Stimulated activated CD8-positive, alpha-beta memory T cell treated with anti-CD3 and anti-CD28 coated beads, Interleukin-15, amount 100 ng/mL, for 48 hours (primary cell): ENCODE measurements at places on chromosomes 6 and 20.

DNA sequence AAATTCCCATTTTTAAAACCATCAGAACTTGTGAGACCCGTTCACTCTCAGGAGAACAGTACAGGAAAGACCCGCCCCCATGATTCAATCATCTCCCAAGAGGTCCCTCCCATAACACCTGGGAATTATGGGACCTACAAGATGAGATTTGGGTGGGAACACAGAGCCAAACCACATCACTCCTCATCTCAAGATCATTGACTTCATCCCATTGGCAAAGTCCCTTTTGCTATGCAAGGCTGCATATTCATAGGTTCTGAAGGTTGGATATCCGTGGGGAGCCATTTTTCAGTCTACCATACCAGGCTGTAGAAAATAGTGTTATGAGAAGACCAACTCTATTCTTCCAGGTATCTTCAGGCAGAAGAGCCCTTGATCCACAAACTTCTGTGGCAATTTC, 219.1 kb downstream of the DOK5 start:
- DNase-seq, result no peak

DNA sequence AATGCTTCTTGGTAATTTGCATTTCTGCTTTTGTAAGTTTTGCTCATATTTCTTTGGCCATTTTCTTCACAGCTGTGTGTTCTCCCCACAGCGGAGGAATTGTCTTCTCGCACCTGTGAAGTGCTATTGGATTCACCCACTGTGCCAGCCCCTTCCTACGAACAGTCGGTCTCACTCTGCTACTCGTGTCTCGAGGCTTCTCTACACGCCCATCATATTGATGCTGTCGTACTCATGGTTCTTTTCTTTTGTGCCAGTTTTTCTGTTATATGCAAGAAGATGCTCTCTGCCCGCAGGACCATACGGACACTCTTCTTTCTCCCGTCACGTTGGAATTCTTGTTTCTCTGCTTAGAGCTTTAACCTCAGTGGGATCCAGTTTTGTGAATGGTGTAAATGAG, 200.3 kb downstream of the DLL1 start:
- DNase-seq, result no peak

DNA sequence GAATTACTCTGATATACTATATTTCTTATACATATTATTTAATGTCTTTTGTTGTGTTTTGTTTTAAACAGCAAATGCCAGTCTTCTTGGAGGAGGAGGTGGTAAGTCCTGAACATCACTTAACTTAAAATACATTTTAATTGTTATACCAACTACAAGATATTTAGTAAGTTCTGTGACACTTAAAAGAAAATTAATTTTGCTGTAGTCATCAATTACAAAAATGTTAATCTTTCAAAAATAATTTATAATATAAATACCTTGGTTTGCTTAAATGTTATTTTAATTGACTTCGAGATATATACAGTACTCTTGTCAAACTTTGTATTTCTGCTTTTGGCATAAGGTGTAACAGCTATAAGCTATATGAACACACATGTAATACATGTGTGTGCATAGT, 156.0 kb upstream of the FLRT3 start:
- DNase-seq, result no peak

DNA sequence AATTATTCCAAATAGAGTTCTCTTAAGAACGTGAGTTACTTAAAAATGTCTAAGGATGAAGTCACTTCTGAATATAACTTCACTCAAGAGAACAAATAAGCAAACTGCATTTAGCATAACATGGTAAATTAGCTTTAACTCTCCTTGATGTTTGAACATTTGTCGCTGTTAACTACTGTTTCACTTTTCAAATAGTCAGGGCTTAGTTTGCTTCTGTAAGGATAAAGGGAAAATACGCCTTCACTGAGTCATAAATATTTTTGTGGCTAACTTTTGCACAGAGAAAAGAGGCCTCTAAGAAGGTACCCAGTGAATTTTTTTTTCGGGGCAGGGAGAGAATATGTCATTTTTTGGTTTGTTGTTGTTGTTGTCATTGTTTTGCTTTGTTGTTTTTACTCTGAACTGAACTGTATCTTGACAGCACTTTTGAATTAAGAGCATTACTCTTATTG, 8.1 kb downstream of the PTPN1 start:
- DNase-seq, result no peak

- DNase-seq, result no peak
Observed at GRCh38 chr6:92354270-92354829, 1065.0 kb downstream of the EPHA7 start.

DNA sequence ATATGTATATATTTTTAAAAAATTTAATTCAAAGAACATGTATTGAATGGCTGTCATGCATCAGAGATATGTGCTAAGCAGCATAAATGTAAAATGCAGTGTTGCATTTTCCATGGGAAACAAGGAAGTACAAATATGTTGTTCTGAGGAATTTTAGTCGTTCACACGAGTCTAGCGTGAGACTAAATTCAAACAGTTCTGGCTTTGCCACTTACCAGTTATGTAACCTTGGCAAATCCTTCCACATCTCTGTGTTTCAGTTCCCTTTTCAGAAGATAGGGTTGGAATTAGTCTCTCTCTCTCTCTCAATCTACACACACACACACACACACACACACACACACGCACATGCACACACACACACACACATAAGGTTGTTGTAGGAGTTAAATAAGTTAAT, 305.4 kb downstream of the UTRN start:
- DNase-seq, result no peak

- DNase-seq, result no peak
Observed at GRCh38 chr6:156402227-156402626, 375.0 kb upstream of the ARID1B start.

DNA sequence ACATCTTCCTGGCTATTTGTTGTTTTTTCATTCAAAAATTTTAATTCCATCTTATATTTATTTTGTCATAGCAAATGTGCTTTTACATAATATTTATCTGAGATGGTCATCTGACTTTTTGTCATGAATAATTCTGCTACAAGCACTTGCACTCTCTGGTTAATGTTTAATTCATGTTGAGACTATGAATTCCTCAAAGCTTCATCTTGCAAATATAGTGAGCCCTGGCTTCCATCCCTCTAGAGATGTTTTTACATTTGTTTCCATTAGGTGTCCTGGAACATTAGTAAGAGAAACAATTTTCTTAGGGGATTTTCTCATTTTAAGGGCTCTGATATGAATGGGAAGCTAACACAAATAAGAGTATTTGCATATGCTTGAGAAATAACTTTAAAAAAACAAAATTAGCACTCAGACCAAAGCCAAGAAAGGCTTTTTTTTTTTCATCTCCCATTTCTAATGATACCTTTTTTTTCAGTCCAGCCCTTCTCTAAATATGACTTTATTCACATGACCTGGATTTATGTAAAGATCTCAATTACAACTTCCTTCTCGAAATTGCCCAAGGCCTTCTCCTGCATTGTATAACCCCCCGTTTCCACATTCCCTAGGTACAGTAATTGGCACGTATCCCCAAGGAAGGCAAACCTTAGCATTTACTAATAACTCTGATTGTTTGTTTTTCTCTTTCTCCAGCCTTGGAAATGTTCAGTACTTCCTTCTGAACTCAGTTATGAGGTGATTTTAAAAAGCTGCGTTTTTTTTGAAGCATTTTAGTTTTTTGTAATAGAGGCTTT, 797.0 kb upstream of the GJE1 start:
- DNase-seq, result no peak

GRCh38 chr6:152206072-152206818, 398.8 kb downstream of the ESR1 start:
- peak; percentile 7 for DNase-seq

- DNase-seq, result no peak
Observed at GRCh38 chr6:79241228-79241627, 6.7 kb upstream of the HMGN3 start.

GRCh38 chr6:110545081-110545872, 68.9 kb upstream of the SLC22A16 start:
- no peak for DNase-seq

DNA sequence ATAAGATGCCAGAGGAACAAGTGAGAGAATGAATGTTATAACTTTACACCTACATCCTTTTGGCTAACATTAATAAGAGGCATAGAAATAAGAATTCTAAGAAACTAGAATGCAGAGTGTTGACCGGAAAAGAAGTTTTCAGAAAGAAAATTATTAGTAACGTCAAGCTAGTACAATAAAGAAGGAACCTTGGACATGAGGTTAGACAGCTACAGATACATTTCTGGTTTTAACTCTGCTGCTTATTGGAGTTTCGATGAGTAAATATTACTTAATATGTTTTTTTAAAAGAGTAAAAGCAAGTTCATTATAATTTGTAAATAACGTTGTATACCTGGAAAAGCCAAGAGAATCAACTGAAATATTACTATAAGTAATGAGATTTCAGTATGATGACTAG, 22.7 kb downstream of the TAB2 start:
- DNase-seq, result no peak

DNA sequence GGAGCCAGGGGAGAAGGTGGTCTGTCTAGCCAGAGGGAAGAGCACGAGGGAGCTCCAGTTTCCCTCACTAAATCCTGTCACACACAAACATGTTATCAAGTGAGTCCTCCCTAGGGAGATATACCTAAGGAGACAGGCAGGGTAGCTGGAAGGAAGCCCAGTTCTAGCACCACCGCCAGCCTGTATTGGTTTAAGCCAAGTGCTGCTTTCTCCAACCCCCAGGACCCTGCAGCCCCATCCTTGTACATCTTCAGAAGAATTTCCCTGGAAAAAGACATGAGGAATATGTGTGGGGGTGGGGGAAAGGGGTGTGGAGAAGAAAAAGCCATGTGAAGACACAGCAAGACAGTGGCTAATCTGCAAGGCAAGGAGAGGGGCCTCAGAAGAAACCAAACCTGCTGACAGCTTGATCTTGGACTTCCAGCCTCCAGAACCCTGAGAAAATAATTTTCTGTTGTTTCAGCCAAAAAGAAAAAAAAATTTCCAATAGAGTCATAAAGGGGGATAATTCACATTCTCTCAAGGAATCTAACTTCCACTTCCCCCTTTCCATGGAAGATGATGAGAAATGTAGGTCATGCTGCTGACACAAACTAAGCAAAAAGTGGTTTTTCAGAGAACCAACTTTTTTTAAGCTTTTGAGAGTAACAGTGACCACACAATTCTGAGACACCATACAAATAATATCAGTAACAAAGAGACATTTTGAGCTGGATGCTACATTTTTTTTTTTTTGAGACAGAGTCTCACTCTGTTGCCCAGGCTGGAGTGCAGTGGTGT, 103.2 kb upstream of the PRDM1 start:
- no peak for DNase-seq

DNA sequence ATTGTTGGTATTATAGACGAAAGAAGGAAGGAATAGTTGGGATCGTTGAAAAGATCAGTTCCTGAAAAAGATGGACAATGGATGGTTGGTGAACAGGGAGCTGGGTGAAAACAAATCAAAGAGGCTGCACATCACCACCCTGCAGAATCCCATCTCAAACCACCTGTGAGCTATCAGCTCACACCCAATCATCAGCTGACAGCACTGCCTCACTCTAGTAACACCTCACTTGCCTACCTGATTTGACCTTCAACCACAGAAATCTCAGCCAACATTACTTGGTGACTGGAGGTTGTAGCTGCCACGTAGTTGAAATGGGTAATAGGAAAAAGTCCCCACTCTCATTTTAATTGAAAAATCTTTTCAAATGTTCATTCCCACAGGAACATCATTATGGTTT, 101.8 kb upstream of the DST start:
- no peak for DNase-seq

GRCh38 chr6:70180901-70181599, 121.8 kb downstream of the COL9A1 start:
- no peak for DNase-seq

DNA sequence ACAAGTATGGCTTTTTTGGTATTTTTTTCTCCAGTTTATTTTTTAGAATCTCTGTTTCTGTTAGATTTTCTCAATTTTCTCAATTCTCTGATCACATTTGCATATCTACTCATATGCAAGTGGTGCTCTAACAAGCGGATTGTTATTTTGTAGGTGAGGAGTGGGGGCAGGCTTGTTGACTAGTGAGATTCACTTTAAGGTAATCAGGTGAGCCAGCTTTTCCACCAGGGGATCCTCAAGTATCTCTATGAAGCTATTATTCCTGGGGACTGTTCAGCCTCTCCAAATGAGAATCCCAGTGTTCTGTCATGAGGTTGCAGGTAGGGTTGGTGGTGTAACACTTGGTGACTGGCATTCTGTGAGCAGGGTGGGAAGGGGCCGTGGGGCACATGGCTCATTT, 274.3 kb upstream of the FERMT1 start:
- DNase-seq, result no peak

GRCh38 chr6:82013561-82014530, 233.7 kb downstream of the IBTK start:
- no peak for DNase-seq

- no peak for DNase-seq
Observed at GRCh38 chr20:63915471-63915870, 20.5 kb downstream of the DNAJC5 start.

GRCh38 chr6:166848979-166849748, 107.2 kb downstream of the RNASET2 start:
- DNase-seq, result no peak

GRCh38 chr6:149910721-149911151, 12.2 kb downstream of the RAET1G start:
- no peak for DNase-seq

GRCh38 chr6:137001299-137001976, 43.3 kb downstream of the IL20RA start:
- no peak for DNase-seq
